Gastrocnemius medialis (tissue), 4 donors: ENCODE measurements at places on chromosomes 5 and 9. TPM values are rescaled to one million over a fixed set of nuclear protein-coding genes. Genes with fewer than 3 reads are reported as not detected.

GRCh38 chr9:130138171-130138653 is 34.0 kb upstream of the NCS1 start:
- no peaks in the 10 kb centered on the region for H3K27me3 ChIP-seq
- DNase-seq = no peak
- no peak overlapping the region for H3K4me3 ChIP-seq
- no peak overlapping the region for H3K27ac ChIP-seq
- H3K4me1 ChIP-seq = no peaks in the 10 kb centered on the region

GRCh38 chr9:2679011-2679410 is 38.3 kb upstream of the KCNV2 start:
- no peak overlapping the region for H3K4me3 ChIP-seq
- peaks cover 6% of the 10 kb centered on the region for H3K4me1 ChIP-seq
- peak overlapping the region; percentile 26 for H3K27ac ChIP-seq
- DNase-seq = peak; percentile 32
- no peaks in the 10 kb centered on the region for H3K36me3 ChIP-seq

DNA sequence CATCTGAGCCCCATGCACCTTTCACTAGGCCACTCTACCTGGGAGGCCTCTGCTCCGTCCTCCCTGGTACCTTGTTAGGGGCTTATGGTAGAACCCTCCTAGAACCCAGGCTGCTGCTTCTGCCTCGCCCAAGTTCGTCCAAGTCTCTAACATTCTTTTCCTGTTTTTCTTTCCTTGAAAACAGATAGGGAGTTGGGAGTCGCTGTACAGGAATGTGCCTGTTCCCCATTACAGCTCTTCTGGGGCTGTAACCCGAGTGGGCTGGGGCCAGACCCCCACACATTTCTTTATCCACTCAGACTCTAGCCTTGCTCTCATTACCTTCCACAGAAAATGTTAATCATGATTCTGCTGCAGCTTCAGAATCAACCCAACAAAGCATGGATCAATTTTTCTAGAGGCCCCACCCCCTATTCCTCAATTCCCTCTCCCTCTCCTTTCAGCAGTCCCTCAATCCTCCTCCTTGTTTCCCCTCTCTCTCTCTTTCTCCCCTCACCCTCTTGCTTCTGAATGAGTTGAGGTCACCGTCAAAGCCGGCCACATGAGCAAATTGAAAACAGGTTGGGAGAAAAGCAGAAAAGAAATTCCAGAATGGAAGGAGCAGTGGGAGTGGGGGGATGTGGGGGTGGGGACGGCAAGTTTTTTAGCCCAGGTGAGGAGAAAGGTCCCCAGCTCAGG is 193.8 kb upstream of the TRIM32 start:
- no peak overlapping the region for H3K27ac ChIP-seq
- no peaks in the 10 kb centered on the region for H3K36me3 ChIP-seq
- no peak for DNase-seq
- H3K4me1 ChIP-seq = no peaks in the 10 kb centered on the region

GRCh38 chr5:154071799-154072413 is 33.1 kb downstream of the MFAP3 start:
- H3K4me3 ChIP-seq = no peak overlapping the region
- DNase-seq = no peak
- H3K36me3 ChIP-seq = no peaks in the 10 kb centered on the region
- no peak overlapping the region for H3K27ac ChIP-seq
- no peaks in the 10 kb centered on the region for H3K4me1 ChIP-seq
- H3K27me3 ChIP-seq = no peaks in the 10 kb centered on the region

DNA sequence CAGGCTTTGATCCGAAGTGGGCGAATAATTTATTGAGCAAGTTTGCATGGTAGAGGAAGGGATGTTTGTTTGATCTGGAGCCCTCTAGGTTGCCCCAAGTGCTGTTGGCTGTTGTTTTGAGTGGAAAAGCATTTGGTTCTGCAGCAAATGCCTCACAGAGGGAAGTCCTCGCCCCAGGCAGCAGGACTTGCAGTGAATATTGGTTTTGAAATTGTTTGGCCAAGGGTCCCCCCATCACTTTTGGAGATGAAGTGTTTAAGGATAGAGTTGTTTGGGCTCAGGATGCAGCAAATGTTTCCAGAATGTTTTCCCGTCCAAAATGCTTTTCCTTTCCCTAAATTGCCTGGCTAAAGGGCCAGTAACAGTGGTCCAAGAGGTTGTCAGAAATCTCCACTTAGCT is 3.1 kb downstream of the JADE2 start:
- peaks cover 56% of the 10 kb centered on the region for H3K4me1 ChIP-seq
- H3K36me3 ChIP-seq = no peaks in the 10 kb centered on the region
- H3K27ac ChIP-seq = peak overlapping the region; percentile 97
- no peaks in the 10 kb centered on the region for H3K27me3 ChIP-seq

DNA sequence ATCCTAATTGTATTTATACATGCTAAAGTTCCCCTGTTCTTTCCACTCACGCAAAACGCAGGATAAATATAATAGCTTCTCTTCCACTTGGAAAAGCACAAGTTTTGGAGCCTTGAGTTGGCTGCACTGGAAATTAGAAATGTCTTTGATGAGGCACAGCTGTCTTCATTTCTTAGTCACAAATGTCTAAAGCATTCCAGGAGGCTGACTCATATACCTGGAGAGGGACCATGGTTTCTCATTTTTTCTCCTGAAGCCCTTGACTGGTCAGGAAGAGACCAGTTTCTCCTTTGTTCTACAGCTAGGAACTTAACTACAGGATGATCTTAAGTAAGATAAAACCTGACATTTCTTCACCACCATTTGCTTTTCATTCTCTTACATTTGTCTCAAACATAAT is 16.2 kb downstream of the MTX3 start:
- no peak for DNase-seq
- H3K27ac ChIP-seq = no peak overlapping the region
- no peak overlapping the region for H3K4me3 ChIP-seq

- DNase-seq = peak; percentile 98
- H3K27me3 ChIP-seq = no peaks in the 10 kb centered on the region
- no peak overlapping the region for H3K4me3 ChIP-seq
- H3K27ac ChIP-seq = peak overlapping the region; percentile 88
Observed at GRCh38 chr9:89440548-89440947, 57.4 kb downstream of the SEMA4D start.

GRCh38 chr5:127834554-127834953 is 131.4 kb downstream of the CCDC192 start:
- H3K4me3 ChIP-seq = no peak overlapping the region
- no peaks in the 10 kb centered on the region for H3K36me3 ChIP-seq
- H3K4me1 ChIP-seq = peaks cover 14% of the 10 kb centered on the region
- no peaks in the 10 kb centered on the region for H3K27me3 ChIP-seq

DNA sequence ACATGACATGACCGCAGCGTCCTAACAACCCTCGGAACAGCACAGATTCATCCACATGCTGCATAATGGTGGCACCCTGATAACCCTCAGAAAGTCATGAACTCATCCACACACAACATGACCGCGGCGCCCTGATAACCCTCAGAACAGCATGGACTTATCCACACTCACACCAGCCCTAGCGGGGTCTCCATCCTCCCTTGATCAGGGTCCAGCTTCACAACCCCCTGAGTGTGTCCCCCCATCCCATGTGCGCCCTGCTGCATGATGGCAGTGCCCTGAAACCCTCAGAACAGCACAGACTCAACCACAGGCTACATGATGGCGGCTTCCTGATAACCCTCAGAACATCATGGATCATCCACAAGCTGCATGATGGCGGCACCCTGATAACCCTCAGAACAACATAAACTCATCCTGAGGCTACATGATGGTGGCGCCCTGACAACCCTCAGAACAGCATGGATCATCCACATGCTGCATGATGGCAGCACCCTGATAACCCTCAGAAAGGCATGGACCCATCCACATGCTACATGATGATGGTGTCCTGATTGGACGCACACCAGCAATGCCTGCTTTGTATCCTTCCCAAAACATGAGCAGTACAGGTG is 28.3 kb downstream of the SLC6A3 start:
- H3K36me3 ChIP-seq = no peaks in the 10 kb centered on the region
- no peak overlapping the region for H3K4me3 ChIP-seq
- no peak for DNase-seq
- no peak overlapping the region for H3K27ac ChIP-seq
- no peaks in the 10 kb centered on the region for H3K4me1 ChIP-seq

- no peaks in the 10 kb centered on the region for H3K4me1 ChIP-seq
- H3K36me3 ChIP-seq = no peaks in the 10 kb centered on the region
- DNase-seq = no peak
- H3K4me3 ChIP-seq = no peak overlapping the region
- H3K27me3 ChIP-seq = no peaks in the 10 kb centered on the region
Observed at GRCh38 chr5:161471211-161471950, 75.1 kb downstream of the GABRB2 start.

- no peaks in the 10 kb centered on the region for H3K36me3 ChIP-seq
- no peak for DNase-seq
- H3K27ac ChIP-seq = peak overlapping the region; percentile 13
- H3K4me3 ChIP-seq = no peak overlapping the region
- H3K27me3 ChIP-seq = no peaks in the 10 kb centered on the region
Observed at GRCh38 chr9:18786911-18787650, 245.9 kb downstream of the SAXO1 start.

GRCh38 chr9:101673642-101674041 is 64.8 kb downstream of the GRIN3A start:
- no peaks in the 10 kb centered on the region for H3K27me3 ChIP-seq
- H3K4me1 ChIP-seq = no peaks in the 10 kb centered on the region
- DNase-seq = no peak
- H3K4me3 ChIP-seq = no peak overlapping the region

DNA sequence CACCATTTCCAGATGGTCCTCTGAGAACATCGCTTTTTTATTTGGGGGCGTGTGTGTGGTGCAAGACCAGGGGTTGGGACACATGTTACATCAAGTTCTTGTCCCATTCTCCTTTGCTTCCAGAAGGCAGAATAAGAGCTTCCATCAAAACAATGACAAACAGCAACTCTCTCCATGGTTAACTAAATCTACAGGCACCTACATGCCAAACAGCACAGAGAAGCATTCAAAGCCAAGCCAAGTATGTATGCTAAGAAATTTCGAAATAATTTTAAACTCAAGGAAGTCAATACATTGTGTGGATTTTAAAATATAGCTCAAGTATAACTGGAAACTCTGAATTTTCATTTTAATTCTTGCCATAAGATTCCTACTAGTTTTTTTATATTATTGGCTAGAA is 105.6 kb downstream of the SEC61B start:
- H3K27me3 ChIP-seq = no peaks in the 10 kb centered on the region
- H3K27ac ChIP-seq = no peak overlapping the region
- DNase-seq = no peak
- no peak overlapping the region for H3K4me3 ChIP-seq
- no peaks in the 10 kb centered on the region for H3K36me3 ChIP-seq

DNA sequence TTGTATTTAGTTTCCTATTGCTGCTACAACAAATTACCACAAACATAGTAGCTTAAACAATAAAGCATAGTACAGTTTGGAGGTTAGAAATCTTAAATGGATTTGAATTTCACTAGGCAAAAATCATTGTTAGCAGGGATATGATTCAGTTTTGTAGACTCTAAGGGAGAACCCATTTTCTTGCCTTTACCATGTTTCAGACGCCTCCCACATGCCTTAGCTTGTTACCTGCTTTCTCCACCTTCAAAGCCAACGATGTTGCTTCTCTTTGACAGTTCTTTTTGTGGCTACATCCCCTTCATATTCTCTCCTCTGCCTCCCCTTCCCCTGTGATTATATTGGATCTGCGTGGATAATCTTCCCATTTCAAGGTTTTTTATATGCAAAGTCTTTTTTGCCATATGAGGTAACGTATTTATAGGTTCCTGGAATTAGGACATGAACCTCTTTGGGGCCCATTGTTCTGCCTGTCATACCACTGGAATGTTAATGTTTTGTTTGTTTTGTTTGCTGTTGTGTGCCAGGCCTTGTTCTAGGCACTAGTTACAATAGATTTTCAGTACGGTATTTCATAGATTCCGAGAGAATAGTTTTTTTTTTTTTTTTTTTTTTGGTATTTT is 54.1 kb downstream of the UHRF2 start:
- no peak for DNase-seq
- H3K36me3 ChIP-seq = no peaks in the 10 kb centered on the region
- no peak overlapping the region for H3K4me3 ChIP-seq
- H3K27me3 ChIP-seq = no peaks in the 10 kb centered on the region

DNA sequence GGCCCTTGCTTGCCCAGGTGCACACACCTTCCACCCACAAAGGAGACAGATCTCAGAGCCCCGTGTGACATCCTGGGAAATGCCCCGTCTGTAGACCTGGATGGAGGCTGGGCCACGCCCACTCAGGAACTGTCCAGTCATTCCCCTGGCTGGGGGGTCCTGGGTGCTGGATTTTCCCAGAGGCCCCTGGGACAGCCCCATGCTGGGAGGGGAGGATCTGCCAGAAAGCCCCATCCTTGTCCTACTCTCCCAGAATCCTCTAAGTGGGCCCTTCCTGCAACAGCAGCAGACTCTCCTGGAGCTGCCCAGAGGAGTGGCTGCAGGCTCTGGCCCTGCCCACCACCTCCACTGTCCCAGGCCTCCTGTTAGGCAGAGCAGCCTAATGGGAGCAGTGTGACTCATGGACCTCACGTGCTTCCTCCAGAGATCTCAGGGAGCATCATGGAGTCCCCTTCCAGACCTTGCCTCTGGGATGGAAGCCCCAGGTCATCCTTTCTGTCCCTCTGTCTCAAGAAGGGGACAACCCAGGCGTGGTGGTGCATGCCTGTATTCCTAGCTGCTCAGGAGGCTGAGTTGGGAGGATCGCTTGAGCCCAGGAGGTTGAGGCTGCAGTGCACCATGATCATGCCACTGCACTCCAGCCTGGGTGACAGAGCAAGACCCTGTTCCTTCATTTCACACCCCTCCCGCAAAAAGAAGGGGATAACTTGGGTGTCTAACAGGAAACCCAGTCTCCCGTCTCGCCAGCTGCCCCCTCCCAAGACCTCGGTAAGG is 51.7 kb downstream of the JADE2 start:
- H3K36me3 ChIP-seq = peaks cover 51% of the 10 kb centered on the region
- H3K27ac ChIP-seq = no peak overlapping the region
- H3K4me3 ChIP-seq = no peak overlapping the region
- H3K27me3 ChIP-seq = no peaks in the 10 kb centered on the region
- no peak for DNase-seq

- peaks cover 8% of the 10 kb centered on the region for H3K4me1 ChIP-seq
- H3K27ac ChIP-seq = no peak overlapping the region
- no peak overlapping the region for H3K4me3 ChIP-seq
- H3K27me3 ChIP-seq = no peaks in the 10 kb centered on the region
- no peaks in the 10 kb centered on the region for H3K36me3 ChIP-seq
Observed at GRCh38 chr5:127587246-127587917, 61.5 kb upstream of the CTXN3 start.

- DNase-seq = peak; percentile 90
- H3K4me3 ChIP-seq = no peak within 1 kb of the TSS
- H3K4me1 ChIP-seq = peaks cover 19% of the 10 kb centered on the region
- no peaks in the 10 kb centered on the region for H3K27me3 ChIP-seq
Observed at GRCh38 chr9:95875305-95876137, at the start of gene ERCC6L2. ERCC6L2 (plus strand) TSS chr9:95875691; CDS start chr9:95876039, 348 bp downstream.

IFNA2 gene
- total RNA-seq = not detected

TNFSF15 gene
- total RNA-seq = not detected

ANXA2R gene
- total RNA-seq = 3.3 TPM

NELFB gene
- total RNA-seq = 40.7 TPM
